Choroid plexus epithelial cell (primary cell): ENCODE measurements at places on chromosomes 1 and 21.

- no peak for DNase-seq
These were observed 1.3 kb upstream of the GNB1 start for GRCh38 chr1:1892079-1892762.

DNA sequence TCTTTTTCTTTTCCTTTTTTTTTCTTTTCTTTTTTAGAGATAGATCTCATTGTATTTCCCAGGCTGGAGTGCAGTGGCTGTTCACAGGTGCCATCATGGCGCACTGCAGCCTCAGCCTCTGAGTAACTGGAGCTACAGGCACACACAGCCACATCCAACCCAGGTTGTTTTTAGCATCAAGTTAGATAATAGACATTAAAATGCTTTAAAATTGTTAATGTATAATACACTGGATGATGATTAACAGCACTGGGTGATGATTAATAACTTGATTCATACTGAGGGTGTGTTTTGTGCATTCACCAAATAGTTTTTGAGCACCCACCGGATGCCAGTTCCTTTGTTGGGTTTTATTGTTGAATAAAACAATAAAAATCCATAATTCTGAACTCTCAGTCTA, 75.2 kb downstream of the BEND5 start:
- no peak for DNase-seq

DNA sequence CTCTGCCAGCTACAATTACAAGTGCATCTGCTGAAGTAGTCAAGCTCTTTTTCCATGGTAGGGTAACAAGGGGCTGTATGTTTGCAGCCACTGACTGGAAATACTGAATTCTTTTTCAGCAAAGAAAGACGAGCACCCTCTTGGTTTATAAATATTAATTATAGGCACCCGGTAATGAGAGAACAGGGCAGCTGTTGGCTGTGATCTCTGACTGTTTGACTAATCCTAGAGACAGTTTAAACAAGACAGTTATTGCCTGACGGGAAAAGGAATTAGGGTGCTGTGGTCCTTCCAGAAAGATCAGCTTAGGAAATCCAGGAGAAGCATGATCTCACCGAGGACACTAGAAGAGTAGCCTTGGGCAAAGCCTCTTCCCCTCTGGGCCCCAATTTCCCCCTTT, 183.7 kb upstream of the ZC3H12A start:
- DNase-seq, result no peak

- peak; percentile 37 for DNase-seq
These were observed 124.3 kb upstream of the GADD45A start for GRCh38 chr1:67560580-67561255.

GRCh38 chr1:153539395-153540093, 1.2 kb downstream of the S100A5 start:
- DNase-seq, result no peak

GRCh38 chr1:234276151-234276788, 97.0 kb upstream of the COA6 start:
- DNase-seq, result no peak

DNA sequence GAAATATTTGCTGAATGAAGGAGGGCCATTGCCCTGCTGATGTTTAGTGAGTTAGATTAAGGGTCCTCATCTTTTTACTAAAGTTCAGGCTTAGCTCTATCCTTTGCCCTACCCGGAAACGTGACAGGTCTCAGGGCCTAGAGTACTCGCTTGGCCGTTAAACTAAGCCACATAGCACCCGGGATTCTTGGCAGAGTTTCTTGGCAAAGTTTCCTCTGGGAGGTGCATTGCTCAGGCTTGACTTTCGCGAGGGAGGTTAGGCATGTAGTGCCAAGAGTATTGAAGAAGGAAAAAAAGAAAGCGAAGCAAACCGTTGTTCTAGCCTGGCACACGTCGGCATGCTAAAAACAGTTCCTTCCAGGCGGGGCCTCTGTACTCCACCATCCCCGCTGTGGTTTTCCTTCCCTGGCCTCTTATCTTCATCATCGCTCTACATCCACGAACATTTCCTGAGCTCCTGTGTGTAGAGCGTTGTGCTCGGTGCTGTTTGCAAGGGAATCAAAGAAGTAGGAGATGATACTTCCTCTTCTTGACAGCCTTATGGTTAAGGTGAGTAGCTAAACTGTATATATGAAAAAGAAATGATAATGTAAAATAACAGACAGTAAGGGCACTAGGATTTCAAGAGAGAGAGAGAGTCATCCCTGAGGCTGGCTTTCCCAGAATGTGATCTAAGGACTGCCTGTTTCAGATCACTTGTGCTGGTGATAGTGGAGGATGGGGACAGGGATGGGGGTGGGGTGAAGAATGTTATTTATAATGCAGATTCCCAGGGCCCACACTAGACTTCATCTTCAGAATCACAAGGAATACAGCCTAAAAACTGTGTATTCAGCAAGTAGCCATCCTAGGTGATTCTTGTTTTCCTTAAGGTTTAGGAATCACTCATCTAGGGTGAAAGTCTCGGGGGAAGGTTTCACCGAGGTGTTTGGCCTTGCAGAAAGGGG, 18.8 kb downstream of the RNF220 start:
- peak; percentile 59 for DNase-seq

GRCh38 chr1:47190509-47190855, 646 bp upstream of the PDZK1IP1 start:
- DNase-seq, result no peak

- DNase-seq, result peak; percentile 78
These were observed 18.8 kb downstream of the ADGRB2 start for GRCh38 chr1:31745096-31745945.
